SHP77 (cell line): ENCODE measurements at places on chromosomes 1 and 21.

DNA sequence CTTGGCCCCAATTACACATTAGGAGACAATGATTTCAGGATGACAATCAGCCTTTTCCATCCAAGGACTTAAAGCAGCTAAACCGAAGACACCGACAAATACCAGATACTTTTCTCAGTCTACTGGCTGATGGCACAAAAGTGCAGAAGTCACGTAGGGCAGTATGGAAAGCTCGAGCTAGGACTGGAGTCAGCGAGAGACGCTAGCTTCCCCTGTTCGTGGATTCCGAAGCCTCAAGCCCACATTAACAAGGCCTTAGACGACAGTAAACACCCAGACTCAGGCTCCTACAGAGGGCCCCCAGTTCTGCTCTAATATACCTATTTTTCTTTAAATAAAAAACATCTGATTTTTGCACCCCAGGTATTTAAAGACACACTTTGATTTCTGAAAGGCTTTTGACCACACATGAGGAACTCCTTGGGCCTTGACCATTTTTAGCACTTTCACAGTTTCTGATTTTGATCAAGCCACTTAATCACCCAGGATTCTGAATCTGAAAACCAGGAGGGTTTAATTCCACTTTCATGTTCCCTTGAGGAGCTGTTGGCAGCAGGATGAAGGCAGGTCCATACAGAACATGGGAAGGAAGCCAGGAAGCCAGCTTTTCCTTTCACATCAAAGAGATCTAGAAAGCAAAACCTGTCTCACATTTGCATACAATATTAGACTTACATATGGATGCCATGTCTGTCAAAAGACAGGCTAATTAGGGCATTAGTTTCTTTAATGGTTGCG is 204.1 kb downstream of the GABPA start:
- DNase-seq = no peak

- no peak for DNase-seq
Measured at GRCh38 chr1:28290851-28291250, 31.5 kb downstream of the SESN2 start.

DNA sequence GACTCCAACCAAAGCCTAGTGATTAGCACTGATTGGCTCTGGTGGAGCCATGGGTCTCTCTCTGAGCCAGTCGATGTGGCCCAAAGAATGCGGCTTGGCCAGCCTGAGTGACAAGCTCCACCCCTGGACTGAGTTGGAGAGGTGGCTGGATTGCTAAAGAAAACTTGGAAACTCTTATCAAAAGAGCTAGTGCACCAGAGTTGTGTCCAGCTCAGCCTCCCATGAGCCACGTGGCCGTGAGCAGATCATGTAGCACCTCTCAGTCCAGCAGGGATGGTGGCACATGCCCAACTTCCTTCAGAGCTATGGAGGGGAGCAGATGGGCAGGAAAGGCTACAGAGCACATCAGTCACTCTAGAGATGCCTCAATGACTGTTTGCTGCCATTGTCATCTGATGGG is 142.8 kb upstream of the VAMP3 start:
- no peak for DNase-seq

GRCh38 chr1:36447450-36447849 is 2.8 kb downstream of the OSCP1 start:
- no peak for DNase-seq

- DNase-seq = no peak
Measured at GRCh38 chr1:85898861-85899260, 190.6 kb upstream of the ZNHIT6 start.

DNA sequence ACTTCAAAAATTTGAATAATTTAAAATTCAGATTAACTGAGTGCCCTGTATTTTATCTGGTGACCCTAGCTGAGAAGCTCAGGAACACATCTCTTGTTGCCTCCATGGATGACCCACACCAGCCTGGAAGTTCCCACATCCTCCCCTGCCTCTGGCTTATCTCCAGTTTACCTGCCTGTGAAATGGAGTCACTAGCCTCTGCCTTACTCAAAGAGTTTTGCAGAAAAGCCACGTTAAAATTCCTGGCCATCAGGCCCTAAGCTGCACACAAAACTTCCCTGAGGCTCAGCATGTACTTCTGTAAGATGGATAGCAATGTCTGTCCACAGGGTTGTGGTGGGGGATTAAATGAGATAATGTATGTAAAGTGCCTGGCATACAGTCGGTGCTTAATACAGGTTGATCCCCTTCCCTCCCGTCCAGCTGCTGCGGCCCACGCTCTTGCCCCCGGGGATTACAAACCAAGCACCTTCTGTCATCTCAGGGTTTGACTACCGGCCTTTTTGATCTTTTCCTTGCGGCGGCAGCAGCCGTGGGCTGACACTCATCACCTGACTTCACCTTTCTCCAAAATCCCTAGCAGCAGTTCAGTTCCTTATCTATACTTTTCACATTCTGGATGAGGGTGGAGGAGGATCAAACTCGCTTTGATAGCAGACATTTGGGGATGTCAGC is 136.5 kb downstream of the CSMD2 start:
- DNase-seq = no peak

- DNase-seq = peak; percentile 7
Measured at GRCh38 chr1:19640363-19641316, 3.5 kb upstream of the NBL1 start.

GRCh38 chr1:118961156-118961555 is 27.0 kb downstream of the TBX15 start:
- DNase-seq = no peak

DNA sequence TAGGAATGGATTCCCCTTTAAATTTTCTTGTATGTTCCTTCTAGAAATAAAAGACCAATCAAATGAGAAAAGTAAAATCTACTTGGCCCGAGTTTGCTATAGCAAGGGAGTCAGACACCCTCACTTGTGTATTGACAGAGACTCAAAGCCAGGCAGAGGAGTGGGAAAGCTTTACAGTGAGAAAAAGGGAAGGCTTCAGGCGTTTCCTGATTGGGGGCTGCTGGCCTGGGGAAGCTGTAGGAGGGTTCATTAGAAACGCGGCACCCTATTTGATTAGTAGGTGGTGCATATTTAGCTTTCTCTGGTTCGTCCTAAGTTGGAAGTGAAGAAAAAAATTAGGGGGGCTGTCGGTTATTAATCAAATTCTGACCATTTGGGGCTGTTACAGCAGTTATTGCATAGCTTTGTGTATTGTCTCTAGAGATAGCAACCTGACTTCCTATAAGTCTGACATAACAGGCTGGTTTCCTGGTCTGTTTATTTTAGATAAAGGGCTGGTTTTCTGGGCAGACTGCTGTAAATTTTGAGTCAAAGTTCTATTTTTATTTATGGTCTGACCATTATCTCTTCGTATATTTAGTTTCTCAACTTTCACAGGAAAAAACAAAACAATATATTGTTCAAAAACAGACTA is 10.0 kb downstream of the SLC25A24 start:
- no peak for DNase-seq

GRCh38 chr1:150575072-150575489 is 4.3 kb downstream of the MCL1 start:
- no peak for DNase-seq

- DNase-seq = no peak
Measured at GRCh38 chr1:211538287-211538686, 40.7 kb downstream of the SLC30A1 start.

GRCh38 chr1:99544328-99544727 is 101.6 kb upstream of the PALMD start:
- no peak for DNase-seq

DNA sequence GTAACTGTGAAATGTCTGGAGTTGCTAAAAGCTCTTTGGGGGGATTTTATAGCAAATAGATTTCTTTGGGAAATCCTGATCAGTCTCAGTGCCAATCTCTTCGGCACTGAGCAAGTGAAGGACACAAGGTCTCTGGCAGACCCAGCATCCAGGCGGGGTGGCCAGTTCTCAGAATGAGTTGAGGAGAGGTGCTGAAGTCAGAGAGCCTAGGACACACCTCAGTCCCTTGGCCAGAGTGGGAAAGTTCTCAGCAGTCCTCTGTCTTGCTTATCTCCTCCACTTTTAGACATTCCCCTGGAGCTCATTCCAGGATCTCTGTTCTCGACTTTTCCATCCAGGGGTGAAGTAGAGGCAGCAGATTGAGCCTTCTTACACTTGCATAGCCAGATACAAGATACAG is 6.7 kb downstream of the HLX start:
- no peak for DNase-seq

GRCh38 chr1:240310226-240310925 is 218.7 kb downstream of the FMN2 start:
- DNase-seq = no peak

DNA sequence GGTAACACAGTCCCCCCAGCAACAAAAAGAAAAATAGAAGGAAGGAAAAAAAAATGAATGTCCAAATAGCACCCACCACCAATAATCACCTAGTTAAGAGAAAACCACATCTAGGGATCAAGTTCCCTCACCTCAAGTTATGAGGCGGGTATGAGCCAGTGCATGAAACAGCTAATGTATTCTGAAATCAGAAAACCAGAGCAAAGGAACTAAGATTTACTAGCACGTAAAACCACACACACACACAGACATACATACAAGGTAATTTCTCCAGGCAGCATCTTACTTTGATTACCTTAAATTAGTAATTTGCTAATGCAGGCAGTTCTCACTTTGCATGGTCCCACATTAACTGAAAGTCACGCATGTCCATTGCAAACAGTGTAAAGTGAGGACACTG is 109.8 kb downstream of the HLCS start:
- no peak for DNase-seq

- DNase-seq = no peak
Measured at GRCh38 chr1:150321826-150322166, 463 bp downstream of the PRPF3 start.

DNA sequence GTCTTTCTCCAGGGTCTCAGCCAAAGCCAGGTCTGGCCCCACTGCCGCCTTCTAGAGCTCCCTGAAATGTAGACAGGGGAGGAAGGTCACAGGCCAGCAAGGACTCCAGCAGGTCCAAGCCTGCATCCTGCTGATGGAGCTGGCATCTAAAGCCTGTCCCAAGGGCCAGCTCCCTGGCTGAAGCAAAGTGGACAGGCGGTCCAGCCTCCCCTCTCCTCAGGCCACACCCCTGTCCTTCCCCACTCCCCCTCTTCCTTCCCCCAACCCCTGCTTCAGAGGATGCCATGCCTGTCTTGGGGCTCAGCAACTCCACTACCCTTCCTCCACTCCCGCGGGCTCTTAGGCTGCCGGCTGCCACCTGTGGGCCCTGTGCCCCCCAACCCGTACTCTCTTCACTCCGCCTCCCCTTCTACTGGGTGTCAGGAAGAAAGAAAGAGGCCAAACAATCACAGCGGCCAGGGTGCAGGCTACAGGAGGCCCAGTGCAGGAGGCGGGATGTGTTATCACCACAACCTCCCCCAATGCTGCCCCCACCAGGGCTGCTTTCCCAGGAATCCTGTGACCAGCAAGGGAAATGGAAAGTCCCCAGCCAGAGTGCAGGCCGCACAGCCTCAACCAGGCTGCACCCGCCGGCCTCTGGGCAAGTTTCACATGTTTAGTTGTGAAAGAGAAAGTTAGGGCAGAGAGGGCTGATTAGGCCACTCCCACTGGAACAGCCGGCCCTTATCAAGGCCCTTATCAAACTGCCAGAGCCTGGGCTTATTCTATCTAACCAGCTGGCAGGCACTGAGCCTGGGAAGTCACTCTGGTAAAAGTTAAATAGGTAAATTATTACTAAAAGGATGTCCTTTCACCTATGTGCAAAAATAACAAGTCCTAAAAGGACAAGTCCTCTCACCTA is 34.1 kb downstream of the ACOT7 start:
- DNase-seq = no peak

GRCh38 chr1:158188611-158189010 is 7.9 kb downstream of the CD1D start:
- DNase-seq = no peak

- no peak for DNase-seq
Measured at GRCh38 chr1:96978444-96978843, 256.9 kb downstream of the PTBP2 start.

DNA sequence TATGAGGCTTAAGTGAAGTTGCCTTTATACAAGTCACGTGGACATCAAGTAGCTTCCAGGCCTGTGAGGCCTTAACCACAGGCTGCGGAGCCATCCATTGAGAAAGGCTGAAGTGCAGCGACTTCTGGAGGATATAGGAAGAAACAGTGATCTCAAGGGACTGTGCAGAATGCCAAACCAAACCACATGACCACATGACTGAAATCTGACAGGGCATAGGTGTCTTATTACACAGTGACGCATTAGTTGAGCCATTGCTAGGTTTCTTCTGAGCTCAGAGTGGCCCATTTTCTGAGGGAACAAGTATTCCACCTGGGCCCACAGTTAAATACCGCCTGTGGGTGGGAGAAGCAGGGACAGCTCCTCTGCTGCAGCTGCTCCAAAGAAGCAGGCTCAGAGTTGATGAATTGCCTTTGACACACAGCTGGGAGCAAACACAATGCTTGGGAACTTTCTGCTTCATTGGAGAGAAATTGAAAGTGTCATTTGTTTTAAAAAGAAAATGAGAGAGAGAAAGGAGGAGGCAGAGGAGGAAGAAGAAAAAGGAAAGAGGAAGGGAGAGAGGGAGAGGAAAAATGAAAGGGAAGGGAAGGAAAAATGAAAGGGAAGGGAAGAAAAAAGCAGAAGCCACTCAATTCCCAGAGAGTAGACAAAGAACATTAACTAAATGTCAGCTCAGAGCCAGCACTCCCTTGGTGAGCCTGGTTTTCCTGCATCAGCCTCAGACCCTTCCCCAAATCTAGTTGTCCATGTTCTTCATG is 94.4 kb downstream of the COLGALT2 start:
- peak; percentile 65 for DNase-seq

DNA sequence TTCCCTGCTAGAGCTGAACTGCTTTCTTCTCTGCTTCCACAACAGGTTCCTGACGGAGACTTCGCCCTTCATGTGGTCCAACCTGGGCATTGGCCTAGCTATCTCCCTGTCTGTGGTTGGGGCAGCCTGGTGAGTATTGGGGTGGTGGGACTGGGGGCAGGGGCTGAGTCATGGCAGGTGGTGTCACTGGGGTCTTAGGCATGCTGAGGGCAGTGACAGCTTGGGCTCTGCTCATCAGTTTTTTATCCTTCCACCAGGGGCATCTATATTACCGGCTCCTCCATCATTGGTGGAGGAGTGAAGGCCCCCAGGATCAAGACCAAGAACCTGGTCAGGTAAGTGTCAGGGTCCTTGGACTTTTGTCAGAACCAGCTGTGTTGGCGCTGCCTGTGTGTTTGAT is 1.3 kb downstream of the ATP6V0B start:
- no peak for DNase-seq

DNA sequence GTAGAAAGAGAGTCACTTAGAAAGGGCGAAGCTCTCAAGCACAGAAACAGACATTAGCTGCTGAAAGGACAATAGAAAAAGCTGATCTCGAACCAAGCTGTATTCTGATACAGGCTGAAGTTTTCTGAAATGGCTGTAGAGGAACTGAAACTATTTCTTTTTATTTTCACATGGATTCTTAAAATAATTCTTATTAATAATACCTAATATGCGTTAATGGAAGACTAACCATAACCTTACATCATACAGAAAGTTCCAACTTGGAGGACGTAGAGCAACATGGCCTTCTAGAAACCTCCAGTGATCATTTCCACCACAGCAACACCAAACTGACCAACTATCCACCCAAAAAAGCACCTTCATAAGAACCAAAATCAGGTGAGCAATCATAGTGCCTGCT is 52.8 kb upstream of the ACADM start:
- DNase-seq = no peak
